Activated CD8-positive, alpha-beta memory T cell treated with anti-CD3 and anti-CD28 coated beads for 1 hour (primary cell): ENCODE measurements at places on chromosomes 5 and 9.

DNA sequence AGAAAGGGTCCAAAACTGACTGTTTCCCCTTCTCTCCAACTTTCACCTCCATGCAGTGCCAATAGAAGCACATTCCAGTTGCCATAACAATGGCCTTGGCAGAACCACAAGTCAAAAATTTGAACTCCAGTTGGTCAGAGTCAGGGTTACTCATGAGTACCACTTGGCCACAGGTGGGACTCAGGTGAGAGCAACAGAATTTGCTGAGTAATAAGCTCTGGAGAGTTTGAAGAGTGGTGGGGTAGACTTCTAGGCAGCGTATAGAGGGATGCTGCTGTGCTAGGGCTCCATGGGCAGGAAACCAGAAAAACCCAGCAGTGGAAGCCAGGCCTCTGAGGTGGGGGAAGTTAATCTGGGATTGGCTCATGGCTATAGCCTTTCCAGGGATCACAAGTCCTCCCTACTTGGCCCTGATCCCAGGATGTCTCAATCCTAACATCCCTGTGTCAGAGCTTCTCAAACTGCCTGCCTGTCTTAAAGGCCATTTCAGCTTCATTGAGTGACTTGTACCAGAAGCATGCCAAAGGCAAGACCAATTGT is 30.2 kb downstream of the SNX18 start:
- no peak for DNase-seq

GRCh38 chr9:33429256-33429985 is 18.0 kb downstream of the AQP3 start:
- no peak for DNase-seq

- DNase-seq = no peak
These were observed 74.2 kb downstream of the MAMDC2 start for GRCh38 chr9:70117835-70118319.

DNA sequence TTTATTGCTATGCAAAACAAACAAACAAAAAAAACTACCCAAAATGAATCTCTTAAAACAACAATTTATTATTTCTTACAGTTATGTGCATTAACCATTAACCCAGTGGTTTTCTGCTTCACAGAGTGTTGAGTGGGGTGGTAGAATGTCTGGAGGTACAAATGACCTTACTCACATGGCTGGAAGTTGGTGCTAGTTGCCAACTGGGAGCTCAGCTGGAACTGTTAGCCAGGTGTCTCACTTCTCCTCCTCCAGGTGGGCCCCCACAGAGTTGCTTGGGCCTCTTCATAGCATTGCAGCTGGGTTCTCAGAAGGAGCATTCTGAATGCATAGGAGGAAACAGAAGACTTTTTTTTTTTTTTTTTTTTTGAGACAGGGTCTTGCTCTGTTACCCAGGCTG is 10.5 kb upstream of the B4GALT1 start:
- no peak for DNase-seq

GRCh38 chr9:109776391-109776790 is 3.6 kb upstream of the PALM2AKAP2 start:
- no peak for DNase-seq

DNA sequence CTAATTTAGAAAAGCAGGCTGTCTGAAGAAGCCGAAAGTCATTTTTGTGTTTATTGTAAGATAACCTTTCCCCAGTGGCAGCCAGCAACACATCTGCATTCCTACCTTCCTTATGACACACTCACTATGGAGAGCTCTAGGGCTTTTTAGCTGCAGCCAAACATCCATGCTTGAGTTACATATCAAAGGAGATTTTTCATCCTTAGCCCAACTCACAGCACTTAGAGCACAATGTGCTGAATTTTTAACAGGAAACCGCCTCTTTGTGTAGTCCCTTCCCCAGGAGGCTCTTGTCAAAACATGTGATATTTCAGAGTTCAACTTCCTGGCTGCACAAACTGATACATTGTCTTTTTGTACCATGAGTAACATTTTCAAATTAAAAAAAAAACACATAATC is 379.2 kb downstream of the CTNND2 start:
- DNase-seq = no peak

- DNase-seq = no peak
These were observed 40.8 kb downstream of the CSF2 start for GRCh38 chr5:132114150-132115121.

DNA sequence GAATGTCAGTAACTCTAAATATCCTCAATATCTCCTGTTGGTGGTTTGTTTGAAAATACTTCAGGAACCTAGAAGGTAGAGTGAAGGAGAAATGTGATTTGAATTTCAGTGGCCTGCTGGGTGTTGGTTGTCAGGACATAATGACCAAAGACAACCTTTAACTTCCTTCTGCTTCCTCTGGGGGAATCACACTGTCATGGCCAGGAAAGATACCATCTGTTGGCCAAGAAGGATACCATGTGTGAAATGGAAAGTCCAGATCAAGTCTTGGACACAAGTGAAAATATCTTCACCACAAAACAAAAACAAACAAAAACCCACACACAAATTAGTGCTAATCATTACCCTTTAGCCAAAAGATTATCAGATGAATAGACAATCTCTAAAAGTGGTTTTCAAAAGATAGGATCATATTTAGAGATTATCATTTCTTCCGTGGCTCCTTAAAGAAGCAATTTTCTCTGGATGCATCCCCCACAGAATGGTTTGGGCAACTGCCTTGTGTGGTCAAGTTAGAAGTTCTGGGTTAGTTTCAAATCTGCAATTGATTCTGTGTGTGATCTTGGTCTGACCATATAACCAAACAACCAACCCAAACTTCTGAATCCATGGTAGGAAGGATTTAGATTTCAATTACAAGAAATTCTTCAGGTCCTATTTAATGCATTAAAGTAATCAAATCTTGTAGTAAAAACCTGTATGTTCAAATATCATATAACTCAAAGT is 1.6 kb downstream of the C1QTNF3 start:
- no peak for DNase-seq

DNA sequence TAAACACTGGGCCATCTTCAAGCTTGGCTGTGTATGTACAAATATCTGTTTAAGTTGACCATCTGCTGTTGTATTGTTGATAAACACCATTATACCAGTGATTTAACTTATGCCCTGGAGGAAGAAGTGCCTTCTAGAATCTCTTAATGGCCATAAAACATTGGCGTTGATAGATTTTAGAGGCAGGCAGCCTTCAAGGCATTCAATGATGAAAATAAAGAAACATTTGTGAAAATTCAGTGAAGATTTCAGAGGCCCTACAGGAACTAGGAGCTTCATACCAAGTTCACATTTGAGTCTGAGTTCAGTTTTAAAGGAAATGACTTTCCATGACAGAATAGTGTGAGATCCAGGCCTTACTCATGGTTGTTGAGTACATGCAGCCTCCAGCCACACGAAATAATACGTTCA is 52.2 kb downstream of the MAP1B start:
- no peak for DNase-seq

DNA sequence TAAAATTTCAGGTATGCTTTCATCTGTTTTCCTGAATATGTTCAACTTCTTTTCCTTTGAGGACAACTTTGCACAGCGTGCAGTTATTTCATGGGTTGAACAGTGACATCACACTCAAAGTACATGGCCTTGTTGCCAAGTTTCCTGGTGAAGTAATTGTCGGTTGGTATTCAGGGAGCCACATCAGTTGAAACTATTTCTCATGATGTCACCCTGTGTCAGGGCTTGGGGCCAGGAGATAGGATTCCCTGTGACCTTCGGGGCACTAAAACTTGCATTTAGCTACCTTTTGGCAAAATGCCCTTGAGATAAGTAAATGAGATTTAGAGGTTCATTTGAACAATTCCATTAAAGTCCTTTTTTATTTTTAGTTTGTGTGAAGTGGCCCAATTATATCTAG is 383.9 kb downstream of the SH3GL2 start:
- DNase-seq = no peak

DNA sequence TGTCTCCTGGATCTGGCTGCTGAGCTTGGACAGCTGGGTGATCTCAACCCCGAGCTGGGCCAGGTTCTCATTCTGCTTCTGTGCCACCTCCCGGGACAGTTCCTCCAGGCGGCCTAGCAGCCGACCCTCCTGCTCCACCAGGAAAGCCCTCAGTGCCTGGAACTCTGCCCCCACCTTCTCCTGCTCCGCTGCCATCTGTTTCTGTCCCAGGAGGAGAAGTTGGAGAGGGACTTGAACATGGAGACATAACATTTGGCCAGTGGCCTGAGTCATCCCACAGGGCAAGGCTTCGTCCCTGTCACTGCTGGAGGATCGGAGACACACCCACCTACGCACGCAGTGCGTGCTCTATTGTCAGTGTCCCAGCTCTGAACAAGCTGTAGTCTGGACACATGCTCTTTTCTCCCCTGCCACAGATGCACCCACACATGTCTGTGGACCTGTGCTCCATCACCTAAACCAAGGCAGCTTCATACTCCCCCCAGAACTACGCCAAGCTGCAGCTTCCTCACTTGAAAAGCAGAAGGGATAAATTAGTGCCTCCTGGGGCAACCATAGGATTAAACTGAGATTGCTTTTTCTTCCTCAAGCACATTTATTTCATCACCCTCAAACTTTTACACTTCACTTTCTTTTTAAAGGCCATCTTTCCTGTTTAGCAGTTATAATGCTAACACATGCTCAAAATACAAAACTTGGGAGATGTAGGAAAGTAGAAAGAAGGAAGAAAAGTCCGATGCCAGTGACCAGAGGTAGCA is 4.9 kb downstream of the TRIM7 start:
- no peak for DNase-seq

GRCh38 chr5:4180703-4181102 is 585.1 kb downstream of the IRX1 start:
- DNase-seq = no peak

DNA sequence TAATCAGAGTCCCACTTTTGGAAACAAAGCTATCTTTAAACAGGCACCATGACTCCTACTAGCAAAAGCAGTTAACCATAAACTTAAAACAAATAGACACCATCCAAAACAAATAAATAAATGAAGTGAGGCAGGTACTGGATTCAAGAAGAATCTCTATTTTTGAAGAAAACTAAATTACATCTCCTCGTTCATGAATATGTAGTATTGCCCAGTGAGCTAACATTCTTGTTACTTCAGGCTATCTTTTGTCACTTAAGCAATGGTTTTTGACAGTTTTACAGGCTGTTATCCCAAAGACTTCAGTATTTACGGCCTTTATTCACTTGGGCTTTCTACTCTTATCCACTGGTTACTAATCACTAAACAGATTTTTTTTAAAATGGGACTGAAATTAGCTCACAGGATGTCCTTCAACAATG is 242.5 kb downstream of the MLLT3 start:
- DNase-seq = no peak

- DNase-seq = no peak
These were observed 26.9 kb upstream of the FEM1C start for GRCh38 chr5:115571441-115571878.

GRCh38 chr5:142831009-142831383 is 60.8 kb downstream of the ARHGAP26 start:
- DNase-seq = no peak

GRCh38 chr5:73295447-73295846 is 122.5 kb downstream of the TMEM174 start:
- DNase-seq = no peak

DNA sequence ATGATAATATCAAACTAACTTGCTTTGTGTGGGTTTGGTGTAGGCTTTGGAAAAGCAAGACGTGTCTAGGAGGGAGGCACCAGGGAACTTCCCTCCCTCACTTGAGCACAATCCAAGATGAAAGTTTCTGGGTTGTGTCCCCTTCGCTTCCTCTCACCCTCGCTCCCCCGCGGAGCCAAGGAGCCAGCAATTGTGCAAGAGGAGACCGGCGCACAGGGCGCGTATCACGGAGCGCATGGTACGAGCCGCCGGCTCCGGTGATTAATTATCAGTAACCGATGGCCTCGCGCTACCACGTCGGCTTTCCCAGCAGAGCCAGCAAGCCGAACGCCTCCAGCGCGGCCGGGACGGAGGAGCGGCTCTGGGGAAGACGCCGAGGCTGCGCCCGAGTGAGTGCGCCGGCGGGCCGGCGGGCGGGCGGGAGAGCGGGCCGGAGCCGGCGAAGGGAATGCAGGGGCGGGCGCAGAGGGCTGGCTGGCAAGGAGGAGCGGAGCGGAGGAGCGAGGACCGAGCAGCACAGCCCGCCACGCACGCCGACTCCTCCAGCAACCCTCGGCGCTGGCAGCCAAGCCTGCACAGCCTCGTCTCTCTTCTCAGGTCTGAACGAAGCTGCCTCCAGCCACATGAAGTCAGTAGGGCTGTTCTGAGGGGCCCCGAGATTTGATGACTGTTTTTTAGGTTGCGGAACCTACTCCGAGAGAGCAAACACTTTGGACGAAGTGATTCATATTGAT is 143.6 kb downstream of the BNC2 start:
- DNase-seq = no peak

DNA sequence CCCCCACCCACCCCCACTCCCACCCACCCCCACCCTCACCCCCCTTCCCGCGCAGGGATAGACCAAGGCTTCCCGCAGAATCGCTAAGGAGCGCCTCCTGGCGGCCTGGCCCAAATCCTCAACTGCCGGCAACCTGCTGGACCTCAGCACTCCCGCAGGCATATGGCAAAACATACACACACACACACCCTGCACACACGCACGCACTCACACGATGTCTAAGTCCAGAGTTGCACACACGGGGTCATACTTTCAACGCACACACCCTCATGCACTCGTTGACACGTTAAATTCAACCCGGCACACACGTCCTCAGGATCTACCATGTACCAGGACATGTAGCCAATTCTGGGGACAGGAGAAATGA is 1.7 kb downstream of the CPLX2 start:
- no peak for DNase-seq

DNA sequence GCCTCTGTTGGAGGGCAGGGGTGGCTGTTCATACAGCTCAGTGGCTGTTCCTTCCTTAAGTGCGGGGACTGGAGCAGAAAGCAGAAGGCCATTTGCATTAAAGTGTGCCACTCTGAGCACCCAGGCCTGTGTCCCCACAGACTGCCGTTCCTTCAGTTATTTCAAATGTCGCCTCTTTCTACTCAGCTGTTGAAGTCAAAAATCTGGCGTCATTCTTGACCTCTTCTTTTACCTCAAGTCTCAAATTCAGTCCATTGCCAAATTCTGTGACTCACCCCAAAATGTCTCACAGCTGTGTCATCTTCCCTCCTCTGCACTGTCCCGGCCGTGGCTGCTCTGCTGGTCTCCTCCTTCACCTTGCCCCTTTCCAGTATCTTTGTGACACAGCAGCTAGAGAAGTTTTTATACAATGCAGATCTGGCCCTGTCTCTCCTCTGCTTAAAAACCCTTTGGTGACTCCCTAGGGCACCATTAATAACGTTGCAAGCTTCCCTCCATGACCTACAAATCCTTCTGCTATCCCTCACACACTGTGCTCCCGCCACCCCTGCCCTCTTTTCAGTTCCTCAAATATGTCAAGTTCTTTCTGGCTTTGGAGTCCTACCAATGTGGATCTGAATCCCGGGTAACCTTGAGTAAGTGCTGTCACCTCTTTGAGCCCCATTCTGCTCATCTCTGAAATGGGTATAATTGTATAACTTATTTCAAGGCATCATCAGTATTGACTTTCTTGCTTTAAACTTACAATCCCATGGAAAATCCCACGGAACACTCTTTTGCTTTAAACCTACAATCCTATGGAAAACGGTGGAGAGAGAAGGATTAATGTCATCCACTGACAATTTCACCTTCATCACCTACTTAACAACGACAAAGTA is 98.3 kb upstream of the BOD1 start:
- no peak for DNase-seq

- DNase-seq = no peak
These were observed 32.8 kb upstream of the CPEB4 start for GRCh38 chr5:173855162-173855994.
